ENCODE measurements at places on chromosomes 16 and 17.

DNA sequence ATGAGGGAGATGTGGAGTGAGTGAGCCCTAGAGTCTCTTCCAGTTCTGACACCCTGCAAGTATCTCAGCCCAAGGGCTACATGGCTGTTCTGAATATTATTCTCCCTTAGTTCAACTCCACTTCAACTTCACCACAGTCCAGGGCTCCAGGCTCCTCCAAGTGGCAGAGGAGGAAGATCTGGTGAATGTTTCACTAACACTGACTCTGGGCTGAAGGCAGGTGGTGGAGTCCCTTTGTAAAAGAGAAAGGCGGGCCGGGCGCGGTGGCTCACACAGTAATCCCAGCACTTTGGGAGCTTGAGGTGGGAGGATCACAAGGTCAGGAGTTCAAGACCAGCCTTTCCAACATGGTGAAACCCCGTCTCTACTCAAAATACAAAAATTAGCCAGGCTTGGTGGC is 13.6 kb downstream of the CCDC92B start:
- no peak for DNase-seq

DNA sequence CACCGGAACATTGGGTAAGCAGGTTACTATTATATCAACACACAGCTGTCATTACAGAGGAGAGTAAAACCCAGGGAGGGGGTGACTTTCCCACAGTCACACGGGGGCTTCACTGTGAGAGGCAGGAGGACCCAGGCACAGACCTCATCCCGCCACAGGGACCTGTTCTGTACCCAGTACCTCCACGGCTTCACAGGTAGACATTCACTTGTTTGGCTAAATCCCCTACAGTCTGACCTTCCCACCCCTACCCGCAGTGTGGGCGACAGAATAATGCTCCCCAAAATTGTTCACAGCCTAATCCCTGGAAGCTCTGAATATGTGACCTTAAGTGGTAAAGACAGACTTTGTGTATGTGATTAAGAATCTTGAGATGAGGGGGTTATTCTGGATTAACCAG is 16.5 kb downstream of the LITAF start:
- DNase-seq, result no peak

- no peak for DNase-seq
Measured at GRCh38 chr17:39001703-39002637, 34.8 kb upstream of the FBXO47 start.

DNA sequence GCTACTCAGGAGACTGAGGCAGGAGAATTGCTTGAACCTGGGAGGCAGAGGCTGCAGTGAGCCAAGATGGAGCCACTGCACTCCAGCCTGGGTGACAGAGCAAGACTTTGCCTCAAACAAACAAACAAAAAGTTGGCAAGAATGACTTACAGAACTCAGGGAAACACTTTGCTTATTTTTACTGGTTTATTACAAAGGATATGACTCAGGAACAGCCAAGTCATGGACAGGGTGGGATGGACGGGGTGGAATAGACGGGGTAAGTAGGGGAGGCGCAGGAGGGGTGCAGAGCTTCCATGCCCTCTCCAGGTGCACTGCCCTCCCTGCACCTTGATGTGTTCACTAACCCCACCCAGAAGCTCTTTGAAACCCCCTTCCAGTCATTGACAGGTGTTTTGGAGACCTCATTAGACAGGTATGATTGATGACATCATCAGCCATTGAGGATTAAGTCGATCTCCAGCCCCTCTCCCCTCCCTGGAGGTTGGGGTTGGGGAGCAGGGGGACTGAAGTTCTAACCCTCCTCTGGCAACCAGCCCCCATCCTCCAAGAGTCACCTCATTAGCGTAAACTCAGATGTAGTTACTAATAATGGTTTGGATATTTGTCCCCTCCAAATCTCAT is 41.3 kb upstream of the ZCCHC14 start:
- DNase-seq, result no peak

DNA sequence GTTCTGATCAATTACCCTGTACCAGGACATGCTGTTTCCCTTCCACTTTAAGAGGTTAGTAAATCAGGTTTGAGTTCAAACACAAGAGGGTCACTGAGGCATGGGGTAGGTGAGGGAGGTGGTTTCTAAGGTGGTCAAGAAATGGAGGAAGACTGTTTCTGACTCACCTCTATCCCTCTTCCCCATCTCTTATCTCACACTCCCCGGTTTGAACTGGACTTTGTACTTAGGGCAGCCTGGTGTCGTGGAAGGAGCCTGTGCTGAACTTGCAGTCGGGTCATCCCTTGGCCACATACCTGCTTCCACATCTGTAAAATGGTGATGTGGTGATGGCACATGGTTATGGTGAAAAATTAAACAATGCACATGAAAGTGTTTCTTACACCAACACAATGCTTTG is 17.2 kb upstream of the TMEM98 start:
- no peak for DNase-seq

Measured in right renal pelvis (tissue), 4 donors.